ENCODE measurements at places on chromosomes 12 and 14.

DNA sequence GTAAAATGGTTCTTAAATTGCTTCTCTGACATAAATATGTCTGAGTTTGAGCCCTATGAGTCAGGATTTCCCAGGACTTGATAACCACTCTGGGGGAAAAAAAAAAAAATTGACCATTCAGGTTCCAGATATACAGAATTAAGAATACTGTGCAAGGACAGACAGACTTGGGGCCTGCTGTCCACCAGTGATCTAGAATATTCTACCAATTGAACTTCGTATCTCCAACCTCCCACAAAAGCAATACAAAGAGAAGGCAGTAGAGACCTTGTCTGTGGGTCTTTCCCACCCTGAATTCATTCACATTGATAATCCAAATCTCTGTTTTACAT, 4.1 kb downstream of the SINHCAF start:
- no peak for DNase-seq

DNA sequence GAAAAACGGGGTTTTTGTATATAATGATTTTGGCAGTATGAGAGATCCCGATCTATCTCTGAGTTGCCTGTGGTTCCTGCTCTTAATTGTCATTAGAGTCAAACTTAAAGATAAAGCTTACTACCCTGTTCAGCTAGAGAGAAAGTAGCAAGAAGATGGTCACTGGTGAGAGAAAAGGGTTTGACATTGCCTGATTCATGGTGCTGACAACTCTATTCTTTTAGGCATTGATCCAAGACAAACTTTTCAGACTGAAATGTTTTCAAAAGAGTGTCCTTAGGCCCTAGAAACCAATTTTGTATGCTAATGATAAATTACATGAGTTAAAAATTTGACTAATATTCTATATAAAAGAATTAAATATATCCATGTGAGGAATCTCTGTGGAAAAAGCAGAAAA, 35.1 kb downstream of the PELI2 start:
- DNase-seq, result no peak

- DNase-seq, result no peak
Measured at GRCh38 chr12:49552899-49553298, 14.1 kb downstream of the KCNH3 start.

- no peak for DNase-seq
Measured at GRCh38 chr14:33602396-33602795, 348.5 kb downstream of the EGLN3 start.

DNA sequence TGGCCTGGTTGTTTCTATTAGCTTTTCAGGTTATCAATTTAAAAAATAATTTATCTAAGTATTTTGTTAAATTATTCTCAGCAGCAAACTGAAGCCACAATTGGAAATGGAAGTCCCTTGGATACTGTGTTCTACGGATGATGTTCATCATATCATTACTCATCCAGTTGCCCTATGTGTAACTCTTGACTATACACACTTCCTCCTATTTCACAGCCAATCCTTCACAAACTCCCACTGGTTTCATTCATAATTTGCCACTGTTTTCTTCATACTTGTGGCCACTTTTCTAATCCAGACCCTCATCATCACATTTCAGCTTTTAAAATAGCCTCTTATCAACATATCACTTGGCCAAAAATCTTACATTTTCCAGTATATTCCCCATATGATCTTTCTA, 84.0 kb downstream of the CATSPERB start:
- DNase-seq, result no peak

DNA sequence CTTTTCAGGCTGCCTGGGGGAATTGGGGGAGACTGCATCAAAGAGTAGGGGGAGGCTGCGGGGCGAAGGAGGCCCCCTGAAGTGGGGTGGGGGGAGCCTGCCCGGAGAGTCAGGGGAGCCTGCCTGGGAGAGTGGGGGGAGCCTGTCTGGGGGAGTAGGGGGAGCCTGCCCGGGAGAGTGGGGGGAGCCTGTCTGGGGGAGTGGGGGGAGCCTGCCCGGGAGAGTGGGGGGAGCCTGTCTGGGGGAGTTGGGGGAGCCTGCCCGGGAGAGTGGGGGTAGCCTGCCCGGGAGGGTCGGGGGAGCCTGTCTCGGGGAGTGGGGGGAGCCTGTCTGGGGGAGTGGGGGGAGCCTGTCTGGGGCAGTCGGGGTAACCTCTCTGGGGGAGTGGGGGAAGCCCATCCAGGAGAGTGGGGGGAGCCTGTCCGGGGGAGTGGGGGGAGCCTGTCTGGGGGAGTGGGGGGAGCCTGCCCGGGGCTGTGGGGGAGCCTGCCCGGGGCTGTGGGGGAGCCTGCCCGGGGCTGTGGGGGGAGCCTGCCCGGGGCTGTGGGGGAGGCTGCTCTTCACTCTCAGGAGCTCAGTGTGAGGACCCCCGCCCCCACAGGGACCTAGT, 6.5 kb upstream of the DEGS2 start:
- DNase-seq, result no peak

GRCh38 chr14:93054006-93054405, 61.7 kb downstream of the ITPK1 start:
- DNase-seq, result no peak

DNA sequence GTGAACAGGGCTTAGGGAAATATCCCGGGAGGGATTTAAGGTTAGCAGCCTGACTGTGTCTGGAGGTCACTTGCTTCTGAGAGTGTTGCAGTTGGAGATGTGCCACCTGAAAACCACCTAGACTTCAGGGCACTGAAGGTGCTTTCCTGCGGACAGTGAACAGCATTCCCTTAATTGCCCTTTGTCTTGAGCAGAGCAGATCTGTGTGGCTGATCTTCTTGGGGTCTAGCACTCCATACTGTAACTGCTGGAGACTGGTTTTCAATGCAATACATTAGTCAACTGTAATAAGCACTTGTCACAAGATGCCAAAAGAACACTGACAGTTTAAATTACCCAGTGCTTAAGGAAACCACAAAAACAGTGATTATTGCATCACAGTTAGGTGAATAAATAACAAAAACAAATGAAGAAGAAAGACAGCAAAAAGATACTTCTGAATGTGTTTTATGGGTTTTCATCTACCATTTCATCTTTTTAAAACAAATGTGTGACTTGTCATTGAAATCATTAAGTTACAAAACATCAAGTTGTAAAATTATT, 111.8 kb downstream of the PRIMA1 start:
- DNase-seq, result no peak

- no peak for DNase-seq
Measured at GRCh38 chr12:41466802-41467201, 278.7 kb downstream of the PDZRN4 start.
